B cell (primary cell): ENCODE measurements at places on chromosomes 2 and 18. TPM values are rescaled to one million over a fixed set of nuclear protein-coding genes. Genes with fewer than 3 reads are reported as not detected.

AKAIN1 gene
- not detected in 2 replicates for total RNA-seq

SLC5A6 gene
- 46.1 and 50.8 TPM in 2 replicates for total RNA-seq

NT5C1B gene
- total RNA-seq = not detected in 2 replicates

ACVR1C gene
- 0.39 and 0.52 TPM in 2 replicates for total RNA-seq

AGAP1 gene
- total RNA-seq = not detected in 2 replicates

KCNK3 gene
- not detected in 2 replicates for total RNA-seq

TUBA4B gene
- not detected in 2 replicates for total RNA-seq

CDK5R2 gene
- 0.12 TPM in 1 of 2 replicates, not detected in the other for total RNA-seq

ALK gene
- not detected in 2 replicates for total RNA-seq

OSR1 gene
- total RNA-seq = not detected in 2 replicates

CPO gene
- total RNA-seq = not detected in 2 replicates

RNF103 gene
- 36.1 and 37.2 TPM in 2 replicates for total RNA-seq

TTR gene
- total RNA-seq = not detected in 2 replicates
